GM23338 (cell line): ENCODE measurements at places on chromosomes 13 and 19. TPM values are rescaled to one million over a fixed set of nuclear protein-coding genes. Genes with fewer than 3 reads are reported as not detected.

- DNase-seq, result no peak
These were observed 516.5 kb downstream of the FGF9 start for GRCh38 chr13:22187329-22187728.

GRCh38 chr13:34107806-34108205, 289.9 kb downstream of the RFC3 start:
- no peak for DNase-seq

The CAPN12 gene
- polyA plus RNA-seq, result 19.1 and 21.8 TPM in 2 replicates

The ZNF296 gene
- polyA plus RNA-seq, result 16.5 and 18.6 TPM in 2 replicates

- no peak for DNase-seq
These were observed 15.3 kb downstream of the PRKCSH start for GRCh38 chr19:11450570-11451326.

GRCh38 chr13:36157480-36157879, 26.3 kb upstream of the DCLK1 start:
- DNase-seq, result no peak

The PTBP1 gene
- 632 and 705 TPM in 2 replicates for polyA plus RNA-seq

- peak; percentile 72 for DNase-seq
These were observed 31.5 kb downstream of the KLF5 start for GRCh38 chr13:73090116-73090822.

DNA sequence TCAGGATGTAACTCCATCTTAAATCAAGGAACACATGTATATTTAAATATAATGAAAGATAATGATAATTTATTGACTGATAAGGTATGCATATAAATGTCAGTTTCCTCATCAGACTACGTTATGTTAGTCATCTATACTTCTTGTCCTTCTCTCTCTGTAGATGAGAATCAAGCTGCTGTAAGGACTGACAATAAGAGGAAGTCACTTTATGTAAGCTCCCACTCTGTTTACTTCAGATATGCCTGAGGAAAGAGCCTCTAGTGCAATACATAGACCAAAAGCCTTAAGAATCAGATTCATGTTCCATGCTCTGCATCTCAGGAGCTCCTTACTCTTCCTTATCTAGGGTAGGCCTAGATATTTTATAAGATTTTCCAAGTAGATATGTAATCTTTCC, 9.6 kb upstream of the SLITRK6 start:
- no peak for DNase-seq

DNA sequence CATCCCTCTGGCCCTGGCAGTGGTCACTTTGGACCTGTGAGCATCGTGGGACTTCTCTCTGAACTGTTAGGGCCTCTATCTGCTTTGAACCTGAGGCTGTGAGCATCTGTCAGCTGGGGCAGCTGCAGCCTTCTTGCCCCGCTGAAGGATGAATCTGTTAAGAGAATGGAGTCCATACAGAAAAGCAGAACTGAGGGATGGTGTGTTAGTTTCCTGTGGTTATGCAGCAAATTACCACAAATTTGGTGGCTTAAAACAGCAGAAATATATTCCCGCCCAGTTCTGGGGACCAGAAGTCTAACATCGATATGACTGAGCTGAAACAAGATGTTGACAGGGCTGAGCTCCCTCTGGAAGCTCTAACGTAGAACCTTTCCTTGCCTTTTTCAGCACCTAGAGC, 1.6 kb upstream of the ZNF497 start:
- DNase-seq, result no peak

DNA sequence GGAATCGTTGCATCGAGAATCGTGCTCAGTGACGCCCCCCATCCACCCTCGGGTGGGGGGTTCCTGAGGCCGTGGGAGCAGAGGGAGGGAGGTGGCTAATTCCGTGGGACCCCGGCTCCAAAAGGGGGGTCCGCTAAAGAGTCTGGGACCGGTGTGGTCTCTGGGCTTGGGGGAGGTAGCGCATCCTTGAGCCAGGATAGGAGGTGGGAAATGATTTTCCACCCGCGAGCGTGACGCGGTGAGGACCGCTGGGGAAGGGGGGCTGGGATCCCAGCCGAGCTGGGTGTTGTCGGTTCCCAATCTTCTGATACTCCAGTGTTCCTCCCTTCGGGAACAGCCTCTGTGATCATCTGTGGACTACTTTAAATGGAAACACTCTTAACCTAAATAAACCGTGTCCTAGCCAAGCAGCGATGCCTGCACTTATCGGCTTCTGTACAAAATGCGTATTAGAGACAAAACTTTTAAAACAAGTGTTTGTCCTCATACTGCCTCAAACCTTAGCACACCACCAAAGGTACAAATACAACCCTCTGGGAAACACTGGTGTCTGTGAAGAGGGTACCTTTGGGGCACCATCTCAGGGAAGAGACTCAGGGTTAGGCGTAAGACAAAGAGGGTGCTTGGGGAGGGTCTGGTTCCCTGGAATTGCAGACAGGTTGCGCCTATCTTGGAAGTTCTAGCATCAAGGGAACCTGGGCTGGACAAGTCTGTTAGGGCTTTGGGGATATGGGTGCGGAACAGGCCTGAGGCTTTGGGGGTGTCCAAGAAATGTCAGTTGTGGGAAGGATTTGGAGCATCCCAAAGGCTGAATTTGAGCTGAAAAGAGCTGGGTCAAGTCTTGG, 16.0 kb downstream of the KCNC3 start:
- peak; percentile 34 for DNase-seq

DNA sequence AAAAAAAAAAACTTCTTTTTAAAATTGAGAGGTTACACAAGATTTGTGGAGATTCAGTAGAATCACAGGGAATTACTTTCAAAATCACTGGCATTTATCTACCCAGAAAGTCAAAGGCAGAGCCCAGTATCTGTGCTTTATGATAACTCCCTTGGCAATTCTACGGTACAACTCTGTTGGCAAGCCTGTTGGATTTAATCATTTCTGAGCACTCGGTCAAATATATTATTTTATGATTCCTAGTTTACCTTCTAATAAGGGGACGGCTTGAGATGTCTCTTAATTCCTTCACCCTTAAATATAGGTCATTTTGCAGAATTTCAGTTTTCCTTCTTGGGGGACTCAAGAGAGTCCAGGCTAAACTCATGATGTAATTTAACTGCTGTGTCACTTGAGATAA, 987.6 kb downstream of the EFNB2 start:
- no peak for DNase-seq

The UBE2L5 gene
- 0.21 TPM in 1 of 2 replicates, not detected in the other for polyA plus RNA-seq

The CEACAM18 gene
- not detected in 2 replicates for polyA plus RNA-seq

- DNase-seq, result no peak
These were observed 47.2 kb upstream of the POMP start for GRCh38 chr13:28611654-28612131.

DNA sequence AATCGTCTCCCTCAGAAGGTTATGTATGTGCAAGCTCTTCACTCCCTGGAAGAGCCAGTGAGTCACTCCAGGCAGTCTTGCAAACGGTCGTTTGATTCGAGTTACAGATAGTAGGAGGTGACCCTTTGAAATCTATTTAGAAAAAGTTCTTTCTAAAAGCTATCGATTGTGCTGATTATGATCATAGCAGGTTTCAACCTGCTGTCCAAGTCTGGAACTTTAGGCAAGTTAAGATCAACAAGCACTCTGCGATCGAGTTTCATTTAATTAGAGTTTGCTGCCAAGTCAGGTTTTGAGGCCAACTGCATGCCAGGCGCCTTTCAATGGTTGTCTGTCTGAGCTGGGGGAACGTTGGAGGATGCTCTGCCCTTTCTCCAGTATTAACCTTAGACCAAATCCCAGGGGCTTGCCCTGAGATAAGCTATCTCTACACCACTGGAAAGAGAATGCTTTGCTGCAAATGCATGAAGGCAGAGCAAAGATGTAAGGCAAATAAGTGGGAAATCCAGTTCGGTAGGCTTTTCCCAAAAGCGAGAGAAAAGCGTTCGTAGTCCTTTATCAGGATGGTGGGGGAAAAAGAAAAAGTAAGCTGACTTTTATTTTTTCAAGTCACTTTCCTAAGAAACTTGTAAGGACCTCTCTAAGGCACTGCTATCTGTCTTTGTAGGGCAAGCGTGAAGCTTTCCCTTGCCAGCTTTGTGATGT, 287.5 kb downstream of the ATP8A2 start:
- no peak for DNase-seq

DNA sequence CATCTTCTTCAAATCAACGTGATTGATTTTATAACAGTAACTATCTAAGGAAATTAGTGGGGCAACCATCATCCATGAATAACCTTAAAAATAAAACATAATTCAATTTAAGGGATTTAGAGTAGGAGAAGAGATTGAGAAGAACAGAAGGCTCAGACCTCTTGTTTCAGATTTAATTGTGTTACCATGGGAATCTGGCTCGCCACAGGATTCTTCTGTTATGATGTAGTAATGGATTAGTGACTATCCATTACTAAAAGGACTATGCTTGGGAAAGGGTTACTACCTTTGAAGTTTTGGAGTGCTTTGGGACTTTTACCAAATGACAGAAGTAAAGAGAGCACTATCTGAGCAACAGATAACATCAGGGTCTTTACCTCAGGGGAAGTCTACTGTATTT, 13.2 kb downstream of the FREM2 start:
- no peak for DNase-seq

The WDR87 gene
- polyA plus RNA-seq, result 0.02 TPM in 1 of 2 replicates, not detected in the other

DNA sequence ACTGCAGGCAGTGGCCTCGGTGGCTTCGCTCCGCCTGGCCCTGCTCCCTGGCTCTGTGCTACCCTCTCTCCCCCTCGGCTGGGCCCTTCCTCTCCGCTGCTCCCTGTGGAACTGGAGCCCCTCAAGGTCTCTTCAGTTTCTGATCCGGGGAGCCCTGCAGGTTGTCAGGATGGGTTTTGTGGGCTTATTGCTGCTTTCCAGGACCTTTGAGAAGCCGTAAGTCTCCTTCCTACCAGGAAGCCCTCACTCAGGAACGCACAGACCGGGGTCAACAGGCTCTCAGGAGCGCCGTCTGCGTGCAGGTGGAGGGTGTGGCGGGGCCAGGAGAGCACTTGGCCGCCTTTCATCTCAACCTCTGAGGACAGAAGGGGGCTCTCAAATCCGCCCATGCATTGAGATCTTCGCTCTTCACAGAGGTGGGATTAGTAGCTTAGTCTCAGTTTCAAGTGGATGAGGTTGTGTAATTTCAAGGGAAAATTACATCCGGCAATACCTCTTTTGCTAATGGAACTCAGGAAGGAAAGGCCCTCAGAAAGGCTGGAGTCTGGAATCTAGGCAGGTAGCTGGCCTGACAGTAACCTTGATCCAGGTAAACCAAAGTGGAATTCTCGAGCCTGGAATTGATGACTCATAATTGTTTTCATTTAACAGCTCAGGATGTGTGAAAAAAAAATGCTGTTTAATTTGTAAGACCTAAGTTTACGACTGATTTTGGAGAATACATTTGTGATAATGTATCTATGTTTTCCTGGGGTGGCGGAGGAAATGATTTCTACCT, 102.0 kb downstream of the ATP11A start:
- no peak for DNase-seq

The GJB2 gene
- not detected in 2 replicates for polyA plus RNA-seq

DNA sequence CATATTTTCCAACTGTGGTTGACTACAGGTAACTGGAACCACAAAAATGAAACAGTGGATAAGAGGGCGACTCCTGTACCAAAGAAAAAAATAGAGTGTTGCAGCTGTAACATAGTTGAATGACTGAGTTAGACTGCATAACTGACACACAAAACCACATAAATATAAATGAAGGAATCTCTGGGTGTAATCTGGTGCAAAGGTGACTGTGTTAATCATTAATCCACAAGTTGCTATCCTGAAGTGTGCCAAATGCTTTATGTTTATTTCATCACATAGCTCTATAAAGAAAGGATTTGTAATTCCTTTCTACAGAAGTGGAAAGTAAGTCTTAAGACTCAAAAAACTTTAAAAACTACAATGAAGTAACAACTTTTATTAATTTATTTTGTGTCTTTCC, 6.0 kb upstream of the GJB2 start:
- DNase-seq, result no peak

DNA sequence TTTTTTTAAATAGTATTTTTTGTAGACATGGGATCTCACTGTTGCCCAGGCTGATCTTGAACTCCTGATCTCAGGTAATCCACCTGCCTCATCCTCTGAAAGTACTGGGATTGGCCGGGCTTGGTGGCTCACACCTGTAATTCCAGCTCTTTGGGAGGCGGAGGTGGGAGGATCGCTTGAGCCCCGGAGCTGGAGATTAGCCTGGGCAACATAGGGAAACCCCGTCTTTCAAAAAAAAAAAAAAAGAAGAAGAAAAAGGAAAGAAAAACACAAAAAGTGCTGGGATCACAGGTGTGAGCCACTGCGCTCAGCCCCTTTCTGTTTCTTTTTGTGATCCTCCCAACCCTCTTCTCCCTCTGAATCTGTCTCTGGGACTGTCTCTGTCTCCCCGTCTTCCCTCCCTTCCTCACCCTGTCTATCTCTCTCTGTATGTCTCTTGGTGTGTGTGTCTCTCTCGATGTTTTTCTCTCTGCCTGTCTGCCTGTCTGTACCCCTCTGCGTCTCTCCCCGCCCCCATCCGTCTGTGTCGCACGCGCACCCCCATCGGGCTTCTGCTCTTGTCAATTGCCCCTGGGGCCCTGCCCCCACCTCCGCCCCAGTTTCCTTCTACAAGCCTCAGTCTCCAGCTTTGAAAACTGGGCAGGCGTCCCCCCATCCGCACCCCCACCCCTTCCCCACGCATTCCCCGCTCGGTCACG, 540 bp upstream of the ZFP36 start:
- peak; percentile 83 for DNase-seq

- no peak for DNase-seq
These were observed 177.0 kb upstream of the SLITRK6 start for GRCh38 chr13:85976242-85976641.

GRCh38 chr19:10625003-10625761, at the start of gene SLC44A2:
Gene SLC44A2 (plus strand): TSS chr19:10625553. CDS start chr19:10625634, 81 bp downstream.
- peak; percentile 94 for DNase-seq

The ZNF208 gene
- polyA plus RNA-seq, result not detected in 2 replicates

DNA sequence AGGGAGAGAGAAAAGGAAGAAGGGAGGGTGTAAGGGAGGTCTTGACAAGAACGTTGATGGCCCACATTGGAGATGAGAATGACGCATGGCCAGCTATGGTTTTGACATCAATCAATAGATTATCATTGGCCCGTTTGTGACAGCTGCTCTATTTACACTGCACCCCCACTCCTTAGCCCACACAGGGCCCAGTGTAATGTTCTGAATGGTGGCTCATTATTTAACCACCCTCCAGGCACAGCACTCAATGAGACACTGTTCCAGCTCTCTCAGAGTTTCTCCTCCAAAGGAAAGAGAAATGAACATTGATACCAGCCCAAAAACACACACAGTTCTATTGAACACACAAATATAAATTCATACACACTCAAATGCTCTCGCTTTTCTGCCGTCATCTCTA, 173.0 kb upstream of the IPO5 start:
- DNase-seq, result no peak

The TNNT1 gene
- polyA plus RNA-seq, result 139 and 150 TPM in 2 replicates

DNA sequence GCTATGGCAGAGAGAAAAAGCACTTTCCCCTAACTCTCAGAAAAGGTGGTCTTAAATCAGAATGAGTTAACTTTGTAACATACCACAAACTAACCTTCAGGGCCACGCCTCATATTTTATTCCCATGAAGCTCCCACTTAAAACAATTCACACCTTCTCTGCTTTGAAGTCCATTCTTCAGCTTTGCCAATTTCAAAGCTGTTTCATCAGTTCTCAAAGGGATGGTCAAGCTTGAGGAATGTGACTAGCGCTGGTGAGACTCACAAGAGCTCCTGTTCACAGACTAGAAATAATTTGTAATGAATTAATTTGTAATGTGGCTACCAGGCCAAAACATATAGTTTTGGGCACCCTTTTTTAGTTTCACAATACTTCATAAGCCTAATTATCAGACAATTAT, 68.2 kb downstream of the STK24 start:
- DNase-seq, result no peak
